ENCODE measurements at places on chromosomes 16 and 17.

DNA sequence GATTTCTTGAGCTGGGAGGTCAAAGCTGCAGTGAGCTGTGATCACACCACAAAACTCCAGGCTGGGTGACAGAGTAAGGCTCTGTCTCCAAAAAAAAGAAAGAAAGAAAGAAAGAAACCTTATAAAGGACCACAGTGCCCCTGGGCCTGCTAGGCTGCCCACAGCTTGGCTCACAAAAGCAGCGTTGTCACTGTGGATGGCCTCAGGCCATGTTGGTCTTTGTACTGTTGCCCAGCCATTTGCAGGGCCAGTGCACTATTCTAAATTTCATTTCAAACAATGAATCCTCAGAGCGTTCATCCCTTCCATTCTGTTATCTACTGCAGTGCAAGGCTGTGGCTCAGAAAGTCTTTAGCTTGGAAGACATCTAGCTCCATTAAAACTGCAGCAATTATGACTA is 208.4 kb downstream of the SLC39A11 start:
- DNase-seq: no peak

DNA sequence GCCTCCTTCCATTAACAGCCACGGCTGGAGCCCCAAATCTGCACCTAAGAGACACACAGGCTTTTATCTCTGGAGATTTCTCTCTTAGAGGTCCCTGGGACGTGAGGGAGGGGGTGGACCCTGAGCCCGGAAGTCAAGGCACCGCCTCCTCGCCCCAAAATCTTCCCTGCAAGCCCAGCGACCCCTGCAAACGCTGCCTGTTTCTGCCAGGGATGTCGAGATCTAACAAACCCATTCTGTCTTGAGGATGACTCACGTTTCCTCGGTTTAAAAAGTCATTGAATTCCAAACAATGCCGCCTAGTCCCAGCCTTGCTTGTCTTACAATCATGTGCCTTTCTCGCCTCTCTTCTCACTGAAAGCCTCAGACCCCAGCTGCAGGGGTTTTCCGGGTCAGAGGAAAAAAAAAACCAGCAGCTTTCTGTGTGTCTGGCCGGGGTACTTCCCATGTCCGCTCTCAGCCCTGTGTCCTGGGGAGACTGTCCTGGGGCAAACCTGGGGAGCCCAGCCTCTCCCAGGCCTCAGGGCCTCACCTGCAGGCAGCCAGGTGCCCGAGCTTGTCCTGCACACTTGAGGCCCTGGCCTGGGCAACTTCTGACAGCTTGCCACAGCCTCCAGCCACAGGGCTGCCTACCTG is 15.4 kb downstream of the ARL2BP start:
- no peak for DNase-seq

GRCh38 chr16:50644729-50645128 is 36.4 kb downstream of the SNX20 start:
- no peak for DNase-seq

- DNase-seq: no peak
Observed at GRCh38 chr17:32100971-32101631, 41.2 kb upstream of the RHOT1 start.

DNA sequence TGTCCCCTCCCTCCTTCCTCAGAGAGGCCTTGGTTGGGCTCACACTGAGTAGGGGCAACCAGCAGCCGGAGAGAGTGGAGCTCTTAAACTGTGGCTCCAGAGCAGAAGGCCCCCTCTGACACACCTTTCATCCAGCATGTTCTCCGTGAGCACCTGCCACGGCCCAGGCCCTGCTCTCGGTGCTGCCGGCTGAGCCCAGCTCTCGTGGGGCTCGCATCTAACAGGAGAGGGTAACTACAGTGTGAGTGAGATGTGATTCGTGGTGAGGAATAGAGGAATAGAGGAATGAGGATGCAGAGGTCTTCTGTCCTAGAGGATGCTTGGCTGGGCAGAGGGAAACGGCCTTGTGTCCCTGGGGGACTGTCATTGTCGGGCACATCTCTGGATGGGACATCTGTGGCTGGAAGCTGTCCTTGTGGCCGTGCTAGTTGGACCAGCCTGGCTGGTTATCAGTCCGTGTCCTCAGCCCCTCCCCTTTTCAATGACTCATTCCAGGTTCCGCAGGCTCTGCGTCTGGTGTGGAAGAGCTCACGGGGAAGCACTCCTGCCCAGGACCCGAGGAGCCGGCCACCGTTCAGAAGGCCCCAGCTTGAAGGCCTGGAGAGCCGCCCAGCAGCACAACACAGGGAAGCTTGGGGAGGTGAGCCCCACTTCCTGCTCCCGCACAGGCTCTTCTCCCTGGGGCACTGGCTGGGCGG is 11.9 kb upstream of the DNASE1 start:
- no peak for DNase-seq

GRCh38 chr16:88737298-88738150 is 31.2 kb downstream of the CTU2 start:
- peak; percentile 28 for DNase-seq

DNA sequence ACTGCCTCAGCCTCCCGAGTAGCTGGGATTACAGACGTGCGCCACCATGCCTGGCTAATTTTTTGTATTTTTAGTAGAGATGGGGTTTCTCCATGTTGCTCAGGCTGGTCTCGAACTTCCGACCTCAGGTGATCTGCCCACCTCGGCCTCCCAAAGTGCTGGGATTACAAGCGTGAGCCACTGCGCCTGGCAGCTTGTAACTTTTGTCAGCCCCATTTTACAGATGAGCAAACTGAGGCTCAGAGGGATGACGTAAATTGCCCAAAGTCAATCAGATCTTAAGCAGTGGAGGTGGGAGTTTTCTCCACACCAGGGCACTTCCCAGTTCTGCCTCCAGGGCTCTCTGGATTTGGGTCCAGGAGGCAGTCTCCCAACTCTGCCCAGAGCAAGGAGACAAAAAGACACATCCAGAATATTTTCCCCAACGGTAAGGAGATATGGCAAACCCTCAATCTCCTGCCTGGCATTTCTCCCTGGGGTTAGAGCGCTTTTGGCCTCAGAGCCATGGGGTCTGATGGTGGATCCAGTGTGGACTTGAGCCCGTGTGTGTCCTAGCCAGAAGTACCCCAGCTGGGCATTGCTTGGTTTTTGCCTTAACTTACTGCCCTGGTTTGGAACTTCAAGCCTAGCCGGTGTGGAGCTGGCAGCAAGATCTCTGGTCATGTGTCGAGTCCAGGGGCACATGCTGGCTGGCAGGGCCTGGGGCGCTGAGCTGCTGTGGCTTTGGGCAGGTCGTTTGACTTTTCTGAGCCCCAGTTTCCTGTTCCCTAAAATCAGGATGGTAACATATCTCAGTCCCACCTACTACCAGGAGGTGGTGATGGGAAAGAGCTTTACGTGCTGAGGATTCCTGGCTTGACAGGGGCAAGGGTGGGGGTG is 3.4 kb downstream of the ADAM11 start:
- no peak for DNase-seq

- DNase-seq: no peak
Observed at GRCh38 chr17:17395885-17396284, 80.9 kb upstream of the MED9 start.

DNA sequence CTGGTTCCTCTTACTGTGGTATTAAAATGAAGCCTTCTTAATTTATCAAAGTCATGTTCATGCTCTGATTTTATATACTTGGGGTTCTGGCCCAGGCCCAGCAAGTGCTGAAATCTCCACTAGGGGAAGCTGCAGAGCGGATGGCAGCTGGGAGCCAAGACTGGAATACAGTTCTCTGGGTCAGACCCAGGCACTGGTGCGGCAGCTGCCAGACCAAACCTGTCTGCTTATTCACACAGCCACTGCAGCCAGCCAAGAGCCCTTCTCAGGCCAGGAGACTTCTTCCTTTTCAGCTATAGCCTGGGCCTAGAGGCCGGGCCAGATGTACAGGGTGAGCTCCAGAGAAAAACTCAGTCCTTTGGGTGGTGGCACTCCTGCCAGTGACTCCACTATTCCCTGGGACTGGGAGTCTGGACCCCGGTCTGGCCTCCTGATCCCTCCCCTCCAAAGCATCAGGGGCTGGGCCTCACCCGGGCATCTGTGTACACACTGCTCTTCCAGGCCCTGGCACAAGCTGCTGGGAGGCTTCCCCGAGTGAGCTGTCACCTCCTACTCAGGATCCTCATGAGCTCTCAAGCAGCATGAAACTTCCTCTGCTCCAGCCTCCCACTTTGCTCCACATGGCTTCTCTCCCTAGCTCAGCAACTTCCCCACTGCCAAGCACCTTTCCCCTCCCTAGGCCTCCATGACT is 24.4 kb downstream of the ATP6V0D1 start:
- no peak for DNase-seq

DNA sequence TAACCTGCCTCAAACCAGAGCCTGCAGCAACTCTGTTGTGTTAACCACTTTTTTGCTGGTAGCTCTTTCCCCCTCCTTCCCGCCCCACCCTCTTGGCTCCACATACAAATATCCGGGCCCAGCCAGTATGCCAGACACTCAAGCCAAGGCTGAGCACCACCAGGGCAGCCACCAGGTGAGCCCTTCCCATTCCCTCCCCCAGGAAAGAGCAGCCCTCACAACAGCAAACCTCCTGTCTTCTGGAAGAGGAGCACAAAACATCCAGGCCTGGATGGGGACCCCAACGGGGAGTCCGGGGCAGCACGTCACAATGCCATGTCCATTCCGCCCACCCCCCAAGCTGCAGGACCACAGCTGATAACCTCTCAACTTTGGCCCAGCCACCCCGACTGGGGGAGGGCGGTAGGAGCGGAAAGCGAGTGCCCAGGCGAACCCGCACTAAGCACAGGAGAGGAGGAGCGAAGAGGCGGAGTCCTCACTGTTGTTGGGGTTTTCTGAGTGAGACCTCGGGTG is 757 bp downstream of the ORMDL3 start:
- no peak for DNase-seq

- peak; percentile 13 for DNase-seq
Observed at GRCh38 chr17:47275245-47275984, 21.8 kb downstream of the ITGB3 start.

- no peak for DNase-seq
Observed at GRCh38 chr17:76924345-76925342, 56.4 kb downstream of the MGAT5B start.

GRCh38 chr17:81537343-81537855 is 9.2 kb downstream of the FSCN2 start:
- DNase-seq: no peak

DNA sequence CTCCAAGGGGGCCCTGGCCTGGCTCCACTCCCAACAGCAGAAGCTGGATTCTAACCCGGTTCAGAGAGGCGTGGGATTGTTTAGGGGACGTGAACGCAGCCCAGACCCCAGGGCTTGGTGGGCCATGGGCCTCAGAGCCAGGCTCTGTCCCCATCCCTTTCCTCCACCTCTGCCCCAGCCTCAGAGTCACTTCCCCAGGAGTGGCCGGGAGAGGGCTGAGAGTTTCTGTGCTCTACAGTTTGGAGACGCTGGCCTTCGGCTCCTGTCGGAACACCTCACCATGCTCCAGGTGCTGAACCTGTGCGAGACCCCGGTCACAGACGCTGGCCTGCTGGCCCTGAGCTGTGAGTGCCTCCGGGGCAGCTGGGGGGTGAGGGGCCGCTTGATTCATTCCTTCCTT is 73.8 kb upstream of the PLCG2 start:
- DNase-seq: no peak

DNA sequence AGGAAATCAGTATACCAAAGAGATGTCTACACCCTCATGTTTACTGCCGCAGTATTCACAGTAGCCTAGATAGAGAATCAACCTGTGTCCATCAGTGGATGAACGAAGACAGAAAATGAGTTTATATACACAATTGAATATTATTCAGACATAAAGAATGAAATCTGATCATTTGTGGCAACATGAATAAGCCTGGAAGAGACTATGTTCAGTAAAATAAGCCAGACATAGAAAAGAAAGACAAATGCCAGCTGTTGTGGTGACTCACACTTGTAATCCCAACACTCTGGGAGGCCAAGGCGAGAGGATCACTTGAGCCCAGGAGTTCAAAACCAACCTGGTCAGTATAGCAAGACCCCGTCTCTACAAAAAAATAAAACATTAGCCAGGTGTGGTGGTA is 16.1 kb downstream of the NUDT16L1 start:
- DNase-seq: no peak
